ENCODE measurements at places on chromosomes 1 and 21. TPM values are rescaled to one million over a fixed set of nuclear protein-coding genes. Genes with fewer than 3 reads are reported as not detected.
A peak's percentile ranks its signal among the peaks of the same experiment; 100 is the strongest.

DNA sequence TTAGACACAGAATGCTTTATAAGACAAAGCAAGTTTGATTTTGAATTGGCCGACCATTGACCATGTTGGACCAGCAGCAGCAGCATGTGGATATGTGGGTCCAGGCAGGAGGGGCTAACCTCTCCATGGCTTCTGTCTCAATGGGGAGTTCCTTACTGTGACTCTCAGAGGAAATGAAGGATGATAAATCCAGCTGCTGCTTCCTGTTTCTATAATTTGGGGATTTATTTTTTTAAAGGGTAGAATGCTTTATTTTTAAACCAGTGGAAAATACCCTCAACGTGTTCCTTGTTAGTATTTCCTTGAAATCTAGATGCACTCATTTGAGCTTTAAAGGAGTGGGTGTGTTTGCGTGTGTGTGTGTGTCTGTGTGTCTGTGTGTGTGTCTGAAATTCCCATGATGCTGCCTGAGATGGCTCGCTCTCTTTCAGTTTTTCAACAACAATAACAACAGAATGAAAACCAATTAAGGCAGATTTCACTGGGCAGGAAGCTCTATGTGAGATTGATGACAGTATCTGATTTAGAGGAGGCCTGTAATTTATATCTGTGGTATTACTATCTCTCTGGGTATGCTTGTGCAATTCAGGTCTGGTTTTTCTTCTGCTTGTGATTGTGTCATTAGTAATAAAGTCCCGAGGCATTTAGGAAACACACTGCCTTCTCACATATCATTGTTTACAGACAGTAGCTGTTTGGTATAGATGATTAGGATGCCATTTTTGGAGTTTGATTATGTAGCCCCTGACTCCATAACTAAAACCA is 86.1 kb upstream of the ZNF326 start:
- DNase-seq: peak; percentile 32

- no peak for DNase-seq
Observed at GRCh38 chr1:116231752-116232151, 120.6 kb downstream of the MAB21L3 start.

The DISP3 gene
- total RNA-seq: 0.02 TPM

GRCh38 chr1:86933562-86934377 is 19.3 kb downstream of the HS2ST1 start:
- no peak for DNase-seq

GRCh38 chr1:36918604-36919003 is 115.7 kb downstream of the GRIK3 start:
- DNase-seq: no peak

GRCh38 chr21:32562915-32563314 is 22.4 kb downstream of the TCP10L start:
- no peak for DNase-seq

DNA sequence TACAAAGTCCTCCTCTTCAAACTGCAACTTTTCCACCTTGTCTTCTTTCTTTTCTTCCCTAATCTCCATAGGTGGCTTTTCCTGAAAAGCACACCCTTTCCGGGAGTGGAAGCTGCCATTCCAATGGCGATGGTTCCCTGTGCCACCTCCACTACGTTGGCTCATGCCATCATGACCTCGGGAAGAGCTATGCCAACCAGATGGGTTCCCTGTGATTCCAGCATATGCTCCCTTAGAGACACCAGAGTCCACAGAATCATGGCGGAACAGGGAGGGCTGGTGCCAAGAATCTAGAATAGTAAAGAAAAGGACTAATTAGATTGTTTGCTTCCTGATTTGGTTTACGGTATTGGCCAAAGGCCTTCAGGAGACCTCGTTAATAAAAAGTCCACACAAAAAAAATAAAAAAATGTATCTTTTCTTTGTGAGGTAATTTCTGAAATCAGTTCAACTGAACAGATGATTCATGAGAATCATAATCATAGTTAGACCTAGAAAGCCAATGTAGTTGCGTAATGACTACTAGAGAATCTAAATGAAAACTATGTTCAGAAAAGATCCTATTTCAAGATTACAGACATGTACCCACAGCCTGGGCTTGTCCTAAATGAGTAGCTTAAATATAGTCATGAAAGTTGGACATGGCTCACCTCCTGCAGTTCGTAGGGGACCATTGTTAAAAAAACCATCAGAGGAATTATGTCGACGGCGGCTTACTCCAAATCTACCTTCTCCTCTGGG is 30.9 kb upstream of the CCDC17 start:
- no peak for DNase-seq

- no peak for DNase-seq
Observed at GRCh38 chr1:53548031-53548491, 88.9 kb downstream of the DMRTB1 start.

DNA sequence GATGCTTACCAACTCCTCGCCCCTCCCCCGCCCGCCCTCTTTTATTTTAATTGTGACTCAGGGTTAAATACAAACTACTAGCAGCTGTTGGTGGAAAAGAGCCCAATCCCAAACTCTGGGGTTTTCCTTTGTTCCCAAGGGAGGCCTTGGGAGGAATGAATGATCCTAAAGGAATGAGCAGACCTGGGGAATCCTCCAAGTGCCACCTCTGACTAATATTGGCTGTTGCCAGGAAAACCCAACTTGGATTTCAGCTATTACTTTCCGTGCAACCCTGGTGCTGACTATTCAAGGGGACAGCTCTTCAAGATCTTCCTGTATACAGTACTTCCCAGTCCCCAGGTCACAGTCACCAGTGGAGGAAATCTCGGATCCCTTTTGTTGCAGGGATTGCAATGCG is 1.3 kb upstream of the S100A10 start:
- peak; percentile 97 for DNase-seq

DNA sequence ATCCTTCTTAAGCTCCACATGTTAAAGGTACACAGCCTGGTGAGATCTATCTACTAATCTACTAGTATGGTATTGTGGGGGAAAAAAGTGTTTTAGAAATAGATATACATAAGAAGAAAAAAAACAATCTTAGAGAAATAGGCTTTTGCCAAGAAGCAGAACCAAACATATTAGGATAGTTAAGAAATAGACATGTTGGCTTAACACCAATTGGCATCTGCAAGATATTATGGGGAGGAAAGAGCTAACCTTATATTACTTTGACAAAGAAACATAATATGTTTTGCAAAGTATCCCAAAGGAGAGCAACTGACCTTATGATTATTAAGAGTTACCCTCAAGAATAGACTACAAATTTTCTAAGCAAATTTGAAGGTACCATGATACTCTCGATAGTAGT is 202.9 kb downstream of the BRINP3 start:
- DNase-seq: no peak

DNA sequence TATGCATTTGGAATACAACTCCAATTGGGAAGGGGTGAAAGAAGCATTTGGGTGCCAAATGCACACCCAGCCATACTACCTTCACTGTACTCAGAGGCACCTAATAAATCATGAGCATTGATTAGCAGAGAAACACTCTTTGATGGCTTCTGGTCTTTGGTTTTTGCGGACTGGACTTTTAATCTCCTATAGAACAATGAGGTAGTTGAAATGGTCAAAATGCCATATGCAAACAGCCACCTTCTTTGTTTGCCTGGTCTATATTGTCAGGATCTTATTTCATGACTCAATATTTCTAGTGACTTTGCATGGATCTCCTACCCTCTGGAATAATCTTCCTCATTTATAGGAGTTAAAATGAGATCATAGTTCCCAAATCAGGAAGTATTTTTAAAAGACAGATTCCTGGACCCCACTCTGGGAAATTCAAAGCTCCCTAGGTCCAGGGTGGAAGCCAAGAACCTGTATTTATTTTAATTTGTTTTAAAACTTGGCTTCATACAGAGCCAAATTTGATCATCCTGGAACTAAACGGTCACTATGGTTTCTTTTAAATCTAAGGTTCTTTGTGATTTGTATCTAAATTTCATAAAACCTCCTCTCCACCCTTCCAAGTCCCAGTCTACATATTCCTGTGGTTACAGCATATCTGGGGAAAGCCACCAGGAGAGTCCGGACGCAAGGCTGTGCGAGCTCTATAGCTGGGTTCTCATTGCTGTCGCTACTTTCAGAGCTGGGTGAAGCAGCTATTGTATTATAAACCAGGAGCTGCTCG is 8.7 kb downstream of the FAM3B start:
- no peak for DNase-seq

DNA sequence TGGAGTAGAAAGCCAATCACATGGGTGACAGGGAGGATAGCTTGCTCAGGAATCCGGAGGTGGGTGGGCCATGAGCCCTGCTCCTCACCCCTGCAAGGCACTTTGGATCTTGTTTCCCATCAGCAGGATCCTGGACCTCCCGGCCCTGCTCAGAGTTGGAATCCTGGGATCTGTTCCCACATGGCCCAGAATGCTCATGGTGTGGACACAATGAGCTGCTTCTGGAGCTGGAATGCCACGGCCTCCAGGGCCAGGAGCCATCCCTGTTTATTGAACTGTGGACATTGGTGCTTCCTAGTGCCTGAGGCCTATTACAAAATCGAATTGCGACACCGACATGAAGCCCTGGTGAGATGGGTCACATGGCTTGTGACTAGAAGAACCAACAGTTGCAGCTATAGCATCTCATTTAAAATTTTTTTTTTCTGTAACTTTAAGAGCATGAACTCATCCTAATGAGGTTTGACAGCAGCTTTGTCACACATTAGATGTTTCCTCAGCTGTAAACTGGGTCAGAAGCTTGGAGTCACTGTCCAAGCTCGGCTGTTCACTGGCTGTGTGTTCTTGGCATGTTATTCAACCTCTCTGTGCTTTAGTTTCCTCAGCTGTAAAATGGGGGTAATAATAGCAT is 40.4 kb upstream of the GOLT1A start:
- no peak for DNase-seq

- DNase-seq: no peak
Observed at GRCh38 chr1:232260861-232261260, 369.1 kb downstream of the SIPA1L2 start.

DNA sequence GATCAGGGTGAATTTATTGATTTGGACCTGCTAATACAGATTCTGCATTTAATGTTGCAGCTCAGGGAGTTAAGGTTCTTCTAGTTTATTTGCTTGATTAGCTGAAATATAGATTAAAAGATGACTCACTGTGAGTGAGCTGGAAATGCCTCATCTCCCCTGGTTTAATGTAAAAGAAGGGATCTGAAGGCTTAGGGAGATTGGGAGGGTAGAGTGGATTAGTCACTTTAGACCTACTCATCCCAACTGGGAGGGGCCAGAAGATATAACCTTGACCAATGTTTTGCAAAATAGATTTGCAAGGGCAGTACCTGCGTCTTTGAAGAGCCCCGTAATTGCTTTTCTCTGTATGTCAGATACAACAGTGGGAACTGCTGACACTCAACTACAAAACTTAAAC is 922.8 kb upstream of the ADGRL4 start:
- DNase-seq: peak; percentile 69

DNA sequence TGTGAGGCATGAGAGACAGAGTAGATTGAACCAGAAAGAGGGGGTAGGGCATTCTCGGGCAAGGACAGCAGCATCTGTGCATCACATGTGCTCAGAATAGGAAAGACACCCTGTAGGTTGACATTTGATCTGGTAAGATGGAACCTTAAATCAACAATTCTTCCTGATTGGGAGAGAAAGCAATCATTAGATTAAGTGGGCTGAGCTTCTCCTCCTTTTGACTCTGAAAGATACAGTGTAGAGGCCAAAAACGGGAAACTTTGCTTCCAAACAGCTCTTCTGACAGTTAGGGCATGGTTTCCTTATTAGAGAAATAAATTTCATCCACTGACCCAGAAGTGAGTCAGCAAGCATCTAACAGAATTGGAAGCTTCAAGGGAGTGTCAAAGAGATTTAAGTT is 9.7 kb downstream of the KIF14 start:
- peak; percentile 2 for DNase-seq

The PTTG1IP gene
- 377 TPM for total RNA-seq

DNA sequence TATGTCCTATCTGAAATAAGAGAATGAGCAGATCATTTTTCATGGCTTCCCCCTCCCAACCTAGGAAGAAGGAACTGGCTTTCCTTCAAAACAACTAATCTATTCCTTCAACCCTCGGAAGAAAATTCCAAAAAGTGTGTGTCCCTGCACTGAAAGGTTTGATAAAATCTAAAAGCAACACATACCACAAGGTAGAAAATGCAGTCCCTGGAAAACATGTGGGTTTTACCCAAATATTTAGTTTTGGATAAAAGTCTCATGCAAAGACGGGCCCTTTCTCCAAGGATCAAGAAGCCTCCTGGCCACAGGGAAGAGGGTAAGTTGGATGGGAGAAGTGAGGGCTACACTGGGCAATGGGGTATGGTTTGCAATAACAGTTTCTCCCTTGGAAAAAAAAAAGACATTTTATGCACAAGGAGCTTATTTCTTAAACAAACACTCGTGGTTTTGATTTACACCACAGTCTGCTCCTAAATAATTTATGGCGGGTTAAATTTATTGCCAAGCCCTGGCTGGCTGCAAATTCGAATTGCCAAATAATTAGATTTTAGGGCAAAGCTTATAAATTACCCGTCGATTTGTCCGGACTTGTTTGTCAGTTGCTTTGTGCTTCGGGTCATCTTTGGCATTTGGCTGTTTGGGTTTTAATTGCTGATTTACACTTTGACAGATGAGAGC is 28.9 kb downstream of the ERI3 start:
- DNase-seq: no peak

DNA sequence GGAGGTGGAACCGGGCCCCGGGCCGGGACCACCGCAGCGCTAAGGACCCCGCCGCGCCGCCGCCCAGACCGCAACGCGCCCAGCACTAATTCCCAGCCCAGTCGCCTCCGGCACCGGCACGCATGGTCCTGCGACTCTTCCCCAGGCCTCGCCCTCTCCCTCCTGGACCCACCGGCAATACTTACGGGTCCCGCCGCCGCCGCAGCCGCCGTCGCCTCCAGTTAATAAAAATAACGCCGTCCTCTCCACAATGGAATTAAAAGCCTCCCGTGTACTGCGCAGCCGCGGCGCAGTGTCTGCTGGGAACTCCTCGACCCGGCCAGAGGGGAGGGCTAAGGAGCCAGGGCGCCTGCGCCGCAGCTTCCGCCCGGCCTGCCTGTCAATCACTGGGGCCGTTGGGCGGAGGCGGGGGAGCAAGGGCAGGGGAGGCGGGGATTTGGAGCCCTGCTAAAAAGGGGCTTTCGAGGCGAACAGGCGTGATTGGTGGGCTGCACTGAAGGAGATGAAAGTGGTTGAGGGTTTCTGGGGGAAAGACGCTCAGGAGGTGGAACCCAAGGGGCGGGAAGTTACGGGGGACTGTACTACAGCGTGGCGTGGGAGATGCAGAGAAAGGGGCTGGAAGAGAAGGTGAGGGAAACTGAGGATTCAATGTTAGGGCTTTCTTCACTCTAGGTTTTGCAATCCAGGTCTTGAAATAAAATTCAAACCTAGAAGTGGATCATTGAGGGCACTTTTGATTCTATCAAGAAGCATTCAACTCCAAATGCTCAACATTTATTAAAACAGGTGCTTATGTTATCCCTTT is at the start of gene ZNF281:
TSS of gene ZNF281 (minus strand) at position 276 of the 805 bp plus-strand sequence. CDS start 331 bp downstream, outside the sequence.
- peak; percentile 86 for DNase-seq

The LRRC53 gene
- total RNA-seq: not detected

DNA sequence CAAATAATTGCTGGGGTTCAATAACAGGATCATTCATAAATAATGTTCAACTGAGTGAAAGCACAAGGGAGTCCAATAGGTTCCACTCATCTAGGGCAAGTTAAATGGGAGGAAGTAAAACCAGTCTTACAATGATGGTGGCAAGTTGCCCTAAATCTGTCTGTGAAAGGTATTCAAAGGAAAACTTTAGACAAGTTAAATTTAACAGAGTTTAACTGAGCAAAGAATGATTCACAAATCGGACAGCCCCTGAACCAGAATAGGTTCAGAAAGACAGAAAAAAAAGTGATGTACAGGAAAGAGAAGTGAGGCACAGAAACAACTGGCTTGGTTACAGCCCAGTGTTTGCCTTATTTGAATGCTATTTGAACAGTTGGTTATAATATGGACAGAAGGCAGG is 183.5 kb upstream of the ADGRL4 start:
- DNase-seq: no peak

- DNase-seq: no peak
Observed at GRCh38 chr1:71068325-71069240, 12.3 kb downstream of the ZRANB2 start.
